Kidney (tissue), 22 donors: ENCODE measurements at places on chromosomes 11 and 22. TPM values are rescaled to one million over a fixed set of nuclear protein-coding genes. Genes with fewer than 3 reads are reported as not detected.

- no peak for DNase-seq
Measured at GRCh38 chr11:17400048-17400775, 11.8 kb upstream of the KCNJ11 start.

GRCh38 chr11:115766561-115766960 is 262.3 kb upstream of the CADM1 start:
- no peak for DNase-seq

DNA sequence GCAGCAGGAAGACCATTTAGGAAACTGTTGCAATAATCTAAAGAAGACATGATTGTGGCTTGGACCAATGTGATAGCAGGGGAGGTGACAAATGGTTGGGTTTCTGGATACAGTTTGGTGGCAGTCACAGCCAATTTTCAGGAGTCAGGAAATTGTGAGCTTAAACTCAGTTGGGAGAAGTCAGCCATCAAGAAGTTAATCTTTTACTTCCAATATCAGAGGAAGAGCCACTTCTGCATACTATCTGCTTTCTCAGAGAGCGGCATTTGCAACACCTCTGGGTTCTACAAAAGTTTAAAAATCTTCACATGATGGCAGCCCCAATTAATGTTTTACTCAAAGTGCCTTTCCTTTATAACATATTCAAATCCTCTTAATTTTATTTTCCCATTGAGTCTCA is 33.7 kb upstream of the PDE3B start:
- DNase-seq: no peak

GRCh38 chr11:116881143-116881542 is 43.7 kb upstream of the APOA1 start:
- DNase-seq: no peak

- peak; percentile 98 for DNase-seq
Measured at GRCh38 chr22:38201711-38202436, at the start of gene MAFF. TSS of gene MAFF (plus strand) at chr22:38201994. CDS start at chr22:38213854, 11,860 bp downstream.

DNA sequence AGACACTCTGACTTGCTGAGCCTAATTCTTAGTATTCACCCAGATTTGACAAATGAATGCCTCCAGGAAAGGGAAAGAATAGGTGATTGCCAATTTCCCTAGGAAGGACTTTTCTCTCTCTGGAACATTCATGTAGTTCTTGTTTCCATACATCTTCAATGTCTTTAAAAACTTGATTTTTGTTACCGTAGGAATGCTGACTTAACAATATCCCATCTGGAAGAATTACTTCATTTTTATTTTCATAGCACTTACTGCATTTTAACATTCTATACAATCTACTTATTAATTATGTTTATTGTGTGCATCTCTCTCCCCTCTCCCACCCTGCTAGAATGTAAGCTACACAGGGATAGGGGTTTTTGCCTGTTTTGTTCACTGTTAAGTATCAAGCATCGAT is 66.6 kb downstream of the SLC5A12 start:
- no peak for DNase-seq

- DNase-seq: no peak
Measured at GRCh38 chr11:22554221-22554620, 71.4 kb downstream of the FANCF start.

DNA sequence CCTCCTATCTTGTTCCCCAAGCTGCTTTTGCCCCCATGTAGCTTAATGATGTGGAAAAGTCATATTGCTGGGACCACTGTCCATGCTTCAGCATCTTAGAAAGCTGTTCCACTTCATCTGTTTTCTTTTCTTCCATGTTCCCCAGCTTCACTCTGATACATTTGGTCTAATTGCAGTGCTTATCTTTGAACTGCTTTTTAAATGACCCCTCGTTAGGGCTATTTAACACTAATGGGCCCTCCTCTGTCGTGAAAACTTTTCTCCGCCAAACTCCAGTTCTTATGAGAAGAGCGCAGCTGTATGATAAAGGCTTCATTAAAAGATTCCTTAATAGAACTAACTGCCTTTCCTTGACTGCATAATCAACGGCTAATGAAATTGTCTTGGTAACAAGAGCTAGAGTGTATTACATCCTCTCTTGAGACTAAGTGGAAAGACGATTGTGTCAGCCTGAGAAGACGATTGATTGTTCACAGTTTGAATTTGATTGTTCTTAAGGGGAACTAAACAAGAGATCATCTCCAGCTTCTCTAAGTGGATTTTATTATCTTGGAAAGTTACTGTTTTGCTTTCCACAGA is 165.0 kb upstream of the MTNR1B start:
- DNase-seq: no peak

GRCh38 chr22:28815111-28815510 is 14.7 kb upstream of the XBP1 start:
- DNase-seq: no peak

GRCh38 chr22:36816636-36817524 is at the start of gene PVALB:
TSS of gene PVALB (minus strand) at chr22:36817035. CDS start at chr22:36817005, 30 bp downstream.
- no peak for DNase-seq

- DNase-seq: no peak
Measured at GRCh38 chr11:102320679-102321078, 3.4 kb downstream of the BIRC3 start.

- DNase-seq: no peak
Measured at GRCh38 chr22:22348127-22348814, 103.7 kb downstream of the VPREB1 start.

DNA sequence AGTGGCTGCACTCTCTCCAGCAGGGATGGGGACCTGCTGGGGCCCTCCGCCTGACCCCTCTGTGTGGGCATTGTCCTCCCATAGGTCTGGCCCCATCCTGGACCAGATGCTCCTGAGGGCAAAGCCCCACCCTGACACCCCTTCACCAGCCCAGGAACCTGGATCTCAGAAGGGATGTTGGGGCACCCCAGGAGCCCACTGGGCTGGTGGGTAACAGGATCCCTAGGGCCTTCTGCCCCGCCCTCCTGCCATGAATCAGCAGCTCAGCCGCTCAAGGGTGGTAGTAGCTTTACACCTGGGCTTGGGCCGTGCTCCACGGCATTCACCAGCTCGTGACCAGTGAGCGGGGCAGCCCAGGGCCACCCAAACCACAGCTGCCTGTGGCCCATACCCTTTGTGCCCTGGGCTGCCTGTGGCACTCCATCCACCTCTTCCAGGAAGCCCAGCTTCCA is 1.0 kb upstream of the MAPK12 start:
- no peak for DNase-seq

DNA sequence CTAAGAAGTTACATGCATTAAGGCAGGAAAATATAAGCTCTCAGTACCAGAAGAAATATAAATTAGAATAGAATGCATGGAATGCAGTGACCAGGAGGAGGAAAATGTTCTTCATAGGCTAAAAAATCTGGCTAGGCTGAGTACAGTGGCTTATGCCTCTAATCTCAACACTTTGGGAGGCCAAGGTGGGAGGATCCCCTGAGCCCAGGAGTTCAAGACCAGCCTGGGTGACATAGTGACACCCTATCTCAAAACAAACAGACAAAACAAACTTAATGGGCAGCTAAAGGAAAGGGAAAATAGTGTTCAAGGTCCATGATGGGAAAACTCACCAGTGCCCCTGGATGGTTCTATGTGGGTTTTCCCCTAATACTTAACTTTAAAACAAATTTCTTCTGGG is 78.3 kb upstream of the RASSF10 start:
- no peak for DNase-seq

GRCh38 chr22:48701296-48702030 is 1126.2 kb downstream of the BRD1 start:
- no peak for DNase-seq

- peak; percentile 23 for DNase-seq
Measured at GRCh38 chr11:133343951-133344350, 188.3 kb downstream of the OPCML start.

DNA sequence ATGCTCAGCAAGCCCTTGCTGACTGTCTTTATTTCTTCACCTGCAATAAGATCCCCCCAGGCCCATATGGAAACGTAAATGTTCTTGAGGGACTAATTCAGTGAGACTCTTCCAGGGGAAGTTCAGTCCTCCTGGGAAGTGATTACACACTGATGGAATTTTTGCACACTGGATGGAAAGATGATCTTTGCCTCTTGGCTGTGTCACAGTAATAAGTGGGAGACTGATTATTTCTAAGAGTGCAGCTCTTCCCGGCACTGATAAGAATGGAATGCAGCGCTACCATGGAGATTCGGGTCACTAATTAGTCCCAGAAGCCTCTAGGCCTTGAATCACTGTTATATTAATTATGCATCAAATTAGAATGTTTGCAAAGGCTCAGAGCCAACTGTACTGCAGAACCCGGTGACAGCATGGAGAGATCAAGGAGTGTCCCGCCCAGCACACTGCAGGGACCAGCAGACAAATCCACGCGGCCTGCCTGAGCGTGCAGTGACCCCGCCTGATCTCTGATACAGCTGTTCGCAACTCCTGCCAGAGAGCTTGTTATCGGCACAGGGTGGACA is 178.3 kb downstream of the SNX19 start:
- peak; percentile 85 for DNase-seq

GRCh38 chr11:121465709-121466062 is 12.9 kb upstream of the SORL1-AS1 start:
- DNase-seq: no peak

DNA sequence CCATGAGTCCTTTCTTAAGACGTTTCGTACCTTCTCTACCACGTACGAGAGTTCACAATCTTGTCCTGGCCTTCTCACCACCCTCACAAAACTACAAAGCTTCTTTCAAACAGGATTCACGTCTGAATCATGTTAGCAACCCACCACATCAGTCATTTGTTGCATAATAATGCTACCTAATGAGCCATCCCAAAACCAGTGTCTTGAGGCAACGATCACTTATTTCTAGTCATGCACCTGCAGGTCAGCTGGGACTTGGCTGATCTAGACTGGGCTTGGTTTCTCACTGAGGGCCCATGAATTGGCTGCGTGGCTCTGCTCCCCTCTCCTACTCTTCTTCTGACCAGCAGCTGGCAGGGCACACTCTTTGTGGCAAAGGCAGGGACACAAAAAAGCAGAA is 28.3 kb downstream of the LARGE1 start:
- DNase-seq: no peak

DNA sequence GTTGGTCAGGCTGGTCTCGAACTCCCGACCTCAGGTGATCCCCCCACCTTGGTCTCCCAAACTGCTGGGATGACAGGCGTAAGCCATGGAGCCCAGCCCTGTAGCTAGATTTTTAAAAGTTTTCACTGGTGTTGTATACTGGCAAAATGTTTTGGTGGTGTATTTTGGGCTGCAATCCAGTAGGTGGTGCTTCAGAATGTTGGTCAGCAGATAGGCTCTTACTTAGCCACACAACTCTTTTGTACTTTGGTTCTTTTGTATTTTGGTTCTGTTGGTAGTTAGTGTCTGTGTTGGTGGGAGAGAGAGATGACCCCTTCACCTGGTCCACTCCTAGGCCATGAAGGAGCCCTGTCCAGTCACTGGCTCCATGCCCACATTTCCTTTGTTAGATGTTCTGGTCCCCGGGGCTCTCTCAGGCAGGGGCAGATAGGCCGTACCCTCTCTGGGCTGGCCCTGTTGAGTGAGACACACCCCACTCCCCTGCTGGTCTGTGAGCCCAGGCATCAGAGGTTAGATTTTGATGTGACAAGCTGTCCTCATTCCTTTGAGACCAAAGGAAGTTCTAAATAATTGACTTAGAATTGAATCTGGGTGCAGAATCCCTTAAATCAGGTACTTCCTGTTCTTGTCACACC is 123.8 kb downstream of the DDX10 start:
- DNase-seq: no peak

- DNase-seq: no peak
Measured at GRCh38 chr11:15968461-15969130, 387.8 kb downstream of the SOX6 start.

DNA sequence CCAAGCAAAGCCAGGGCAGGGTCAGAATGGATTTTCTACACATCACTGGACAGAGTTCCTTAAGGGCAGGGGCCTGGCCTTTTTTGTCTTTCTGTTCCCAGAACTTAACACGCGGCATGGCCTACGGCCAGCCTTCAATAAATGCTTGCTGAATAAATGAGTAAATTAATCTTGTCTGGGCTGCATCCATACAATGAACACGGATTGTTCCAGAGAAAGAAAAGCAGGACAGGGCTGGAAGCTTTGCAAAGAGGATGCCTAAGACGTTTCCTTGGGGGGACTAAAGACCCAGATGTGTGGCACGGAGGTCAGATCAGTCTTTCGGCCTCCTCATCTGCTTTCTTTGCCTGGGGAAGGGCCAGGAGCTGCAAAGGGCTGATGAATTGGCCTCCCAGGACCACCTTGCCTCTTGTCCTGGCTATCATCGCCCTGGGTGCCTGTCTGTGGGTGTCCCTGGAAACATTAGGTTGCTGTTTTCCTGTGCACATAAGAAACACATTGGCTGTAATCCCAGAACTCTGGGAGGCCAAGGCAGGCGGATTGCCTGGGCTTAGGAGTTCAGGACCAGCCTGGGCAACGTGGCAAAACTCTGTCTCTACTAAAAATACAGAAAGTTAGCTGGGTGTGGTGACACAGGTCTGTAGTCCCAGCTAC is 20.8 kb upstream of the RFPL3 start:
- no peak for DNase-seq

DNA sequence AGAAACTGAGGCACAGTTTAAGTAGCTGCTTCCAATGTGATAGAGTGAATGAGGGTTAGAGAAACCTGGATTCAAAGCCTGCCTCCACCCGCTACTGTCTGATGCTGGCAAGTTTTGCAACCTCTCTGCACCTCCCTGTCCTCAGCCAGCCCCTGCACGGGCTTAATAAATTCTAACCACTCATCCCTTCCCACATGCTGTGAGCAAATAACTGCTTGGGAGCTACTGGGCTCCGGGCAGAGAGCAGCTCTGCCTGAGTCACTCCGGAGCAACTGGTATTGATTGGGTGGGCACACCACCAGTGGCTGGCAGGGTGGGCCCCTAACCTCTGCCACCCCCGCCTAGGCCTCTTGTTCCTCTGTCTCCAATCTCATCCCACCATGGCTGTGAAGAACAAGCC is 104.3 kb upstream of the SYT13 start:
- DNase-seq: no peak

- no peak for DNase-seq
Measured at GRCh38 chr11:128714881-128715280, 21.0 kb downstream of the FLI1 start.

DNA sequence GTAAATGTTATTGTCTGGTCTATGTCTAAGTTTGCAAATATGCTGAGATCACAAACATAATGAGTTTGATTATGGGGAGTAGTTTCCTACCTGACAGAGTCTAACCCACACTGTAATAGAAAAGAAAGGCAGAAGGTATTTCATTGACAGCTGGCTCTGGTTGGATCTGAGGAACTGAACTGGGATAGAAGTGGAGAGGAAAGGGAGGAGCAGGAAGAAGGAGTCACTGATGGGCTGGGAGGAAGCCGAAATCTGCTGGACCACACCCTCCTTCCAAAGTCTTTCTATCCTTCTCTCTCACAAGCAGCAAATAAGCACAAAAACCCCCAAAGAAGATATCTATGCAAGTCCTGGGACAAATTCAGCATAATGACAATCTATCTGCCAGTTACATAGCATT is 11.7 kb downstream of the BLID start:
- DNase-seq: no peak

The ZBTB16 gene
- total RNA-seq: 126 TPM

The FGF4 gene
- not detected for total RNA-seq

The IL10RA gene
- 37.2 TPM for total RNA-seq

The KDM4E gene
- not detected for total RNA-seq

The RAPSN gene
- total RNA-seq: 0.41 TPM

The OR52N4 gene
- total RNA-seq: 0.60 TPM

The CADM1 gene
- total RNA-seq: 33.5 TPM

The BAD gene
- total RNA-seq: 59.8 TPM

The PITPNM1 gene
- 74.7 TPM for total RNA-seq

The SLC22A25 gene
- not detected for total RNA-seq

The EIF3D gene
- 140 TPM for total RNA-seq

The KRTAP5-1 gene
- not detected for total RNA-seq

The TEX12 gene
- not detected for total RNA-seq
